ENCODE measurements at places on chromosomes 1 and 21.

DNA sequence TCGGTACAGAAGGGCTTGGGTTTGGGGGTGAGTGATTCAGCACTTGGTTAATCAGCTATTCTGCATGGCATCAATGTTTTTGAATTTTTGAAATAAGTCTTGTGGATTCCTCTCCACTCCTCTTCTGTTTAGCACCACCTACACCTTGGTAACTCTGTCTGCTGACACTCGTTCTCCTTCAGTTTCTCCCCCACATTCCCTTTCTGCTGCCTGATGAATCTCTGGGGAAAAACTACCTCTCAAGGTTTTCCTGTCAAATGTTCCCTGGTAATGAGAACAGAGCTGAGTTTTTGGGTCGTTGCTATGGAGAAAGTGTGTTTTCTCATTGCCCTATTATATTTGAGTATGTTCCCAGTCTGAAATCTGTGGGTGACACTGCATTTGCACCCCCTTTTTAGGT, 108.2 kb downstream of the GABPA start:
- no peak for DNase-seq

DNA sequence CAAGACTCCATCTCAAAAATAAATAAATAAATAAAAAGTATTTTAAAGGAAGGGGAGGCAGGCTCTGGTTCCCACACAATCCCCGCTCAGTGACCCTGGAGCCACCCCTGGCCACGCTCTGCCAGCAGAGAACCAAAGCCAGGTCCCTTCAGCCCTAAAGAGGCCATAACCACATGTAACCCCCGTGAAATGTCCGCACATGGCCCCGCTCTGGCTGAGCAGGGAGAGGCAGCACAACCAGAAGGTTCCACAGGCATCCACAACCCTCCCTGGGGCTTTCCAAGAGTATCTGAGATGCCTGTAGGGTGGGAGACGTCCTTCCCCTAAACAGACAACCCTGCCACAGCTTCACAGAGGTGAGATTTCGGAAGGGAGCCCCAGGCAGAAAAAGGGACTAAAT, 1.4 kb upstream of the ARF1 start:
- DNase-seq, result no peak

DNA sequence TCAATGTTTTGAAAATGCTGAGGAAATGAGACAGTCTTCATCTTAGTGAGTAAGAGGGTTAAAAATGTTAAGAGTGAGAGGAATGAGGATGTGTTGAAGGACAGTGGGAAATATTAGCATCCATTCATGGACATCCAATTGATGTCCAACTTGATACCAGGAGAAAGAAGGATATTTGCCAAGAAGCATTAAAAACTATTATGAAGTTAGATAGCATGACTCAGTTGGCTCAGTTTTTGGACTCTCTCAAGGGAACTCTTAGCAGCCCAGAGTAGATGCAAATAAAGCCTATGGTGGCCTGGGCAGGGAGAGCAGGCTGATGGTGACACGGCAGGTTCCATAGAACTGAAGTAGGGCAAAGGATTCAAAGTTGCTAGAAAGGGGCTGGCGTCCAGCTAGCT, 171.0 kb downstream of the ZZZ3 start:
- DNase-seq, result no peak

DNA sequence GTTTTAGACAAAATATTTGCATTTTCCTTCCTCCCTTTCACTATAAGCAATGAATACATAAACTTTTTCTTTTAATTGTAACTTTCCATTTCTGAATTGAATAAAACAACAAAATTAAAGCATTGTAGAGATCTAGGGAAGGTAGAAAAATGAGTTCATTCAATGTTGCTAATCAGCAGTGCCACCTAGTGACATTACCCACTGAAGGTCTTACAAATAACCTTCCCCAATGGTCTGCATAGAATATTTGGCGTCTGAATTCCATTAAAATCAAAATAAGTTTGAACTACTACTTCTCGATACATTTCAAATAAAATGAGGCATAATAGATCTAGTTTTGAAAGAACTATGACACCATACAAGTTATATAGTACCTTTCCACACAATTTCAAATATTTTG, 19.6 kb downstream of the FH start:
- peak; percentile 26 for DNase-seq

DNA sequence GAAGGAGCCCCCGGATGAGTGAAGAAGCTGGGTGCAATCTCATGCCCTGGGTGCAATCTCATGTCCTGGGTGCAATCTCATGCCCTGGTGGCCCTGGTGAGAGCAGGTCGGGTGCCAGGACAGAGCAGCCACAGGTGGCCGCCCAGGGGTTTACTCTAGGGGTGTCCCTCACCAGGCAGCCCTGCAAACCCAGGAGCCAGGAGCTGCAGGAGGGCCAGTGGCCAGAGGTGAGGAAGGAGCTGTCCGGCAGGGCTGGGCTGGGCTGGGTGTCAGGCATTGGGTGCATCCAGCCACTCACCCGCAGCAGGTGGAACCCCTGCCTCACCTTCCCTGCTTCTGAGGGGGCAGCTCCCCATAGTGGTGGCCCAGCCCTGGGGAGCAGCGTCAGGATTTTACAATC, 79.2 kb downstream of the PRDM16 start:
- DNase-seq, result no peak

- no peak for DNase-seq
Observed at GRCh38 chr1:103900005-103900404, 150.3 kb downstream of the AMY1C start.

DNA sequence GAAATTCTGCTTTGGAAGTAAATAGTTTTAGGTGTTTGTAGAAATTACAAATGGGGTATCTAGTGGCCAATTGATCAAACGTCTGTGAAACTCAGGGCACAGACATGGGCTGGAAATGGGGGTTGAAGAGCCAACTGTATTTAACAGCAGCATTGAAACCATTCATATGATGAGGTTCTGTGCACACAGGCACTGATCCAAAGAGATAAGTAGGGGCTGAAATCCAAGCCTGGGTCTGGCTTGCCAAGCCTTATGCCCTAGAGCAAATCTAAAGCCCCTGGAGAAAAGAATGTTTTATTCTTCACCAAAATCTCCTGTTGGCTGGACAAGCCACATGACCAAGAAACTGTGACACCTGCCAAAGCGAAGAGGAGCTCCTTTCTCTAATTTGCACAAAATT, 67.6 kb upstream of the ST6GALNAC5 start:
- no peak for DNase-seq

DNA sequence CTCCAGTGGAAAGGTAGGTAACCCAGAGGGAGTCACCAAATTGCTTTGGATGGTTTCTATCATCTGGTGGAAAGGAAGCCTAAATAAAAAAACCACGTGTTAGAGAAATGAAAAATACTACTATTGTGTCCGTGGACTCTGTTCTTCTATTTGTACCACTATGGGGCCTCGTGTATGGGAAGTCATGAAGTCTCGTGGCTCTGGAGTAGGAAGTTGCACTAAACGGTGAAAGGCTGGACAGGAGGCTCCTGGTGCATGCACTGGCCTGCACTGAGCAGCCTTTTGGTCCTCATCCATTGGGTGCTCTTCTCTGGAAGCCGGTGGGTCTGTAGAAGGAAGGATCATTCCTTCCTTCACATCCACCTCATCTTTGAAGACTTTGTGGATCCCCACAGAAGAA, 17.0 kb downstream of the F3 start:
- no peak for DNase-seq

- DNase-seq, result no peak
Observed at GRCh38 chr1:33296082-33296458, 24.8 kb downstream of the A3GALT2 start.

DNA sequence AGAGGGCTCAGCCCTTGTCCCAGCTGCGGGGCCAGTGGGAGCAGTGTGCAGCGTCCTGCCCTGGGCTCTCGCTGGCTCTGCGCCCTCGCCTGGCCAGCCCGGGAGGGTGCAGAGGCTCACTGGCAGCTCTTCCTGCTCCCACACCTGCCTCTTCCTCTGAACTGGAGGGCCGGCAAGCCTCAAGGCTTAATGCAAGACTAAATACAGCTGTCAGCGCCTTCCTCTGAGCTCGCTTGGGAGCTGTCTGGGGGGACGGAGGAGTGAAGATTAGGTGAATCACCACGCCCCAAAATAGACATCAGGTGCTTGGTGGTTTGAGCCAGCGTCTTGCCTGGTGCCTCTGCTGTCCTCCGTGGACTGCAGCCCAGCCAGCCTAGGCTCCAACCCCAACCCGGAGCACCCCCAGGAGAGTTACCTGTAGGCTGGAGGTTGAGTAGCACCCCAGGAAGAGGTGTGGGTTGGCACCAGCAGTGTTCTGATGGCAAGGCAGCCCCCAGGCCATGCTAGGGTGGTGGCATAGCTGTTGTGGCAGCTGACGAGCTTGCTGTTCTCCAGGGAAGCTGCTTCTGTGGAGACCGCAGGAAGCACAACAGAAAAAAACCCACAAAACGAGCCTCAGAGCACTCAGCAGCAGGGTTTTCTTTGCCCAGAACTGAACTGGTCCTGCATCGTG, 36.9 kb downstream of the UMODL1 start:
- DNase-seq, result peak; percentile 82

DNA sequence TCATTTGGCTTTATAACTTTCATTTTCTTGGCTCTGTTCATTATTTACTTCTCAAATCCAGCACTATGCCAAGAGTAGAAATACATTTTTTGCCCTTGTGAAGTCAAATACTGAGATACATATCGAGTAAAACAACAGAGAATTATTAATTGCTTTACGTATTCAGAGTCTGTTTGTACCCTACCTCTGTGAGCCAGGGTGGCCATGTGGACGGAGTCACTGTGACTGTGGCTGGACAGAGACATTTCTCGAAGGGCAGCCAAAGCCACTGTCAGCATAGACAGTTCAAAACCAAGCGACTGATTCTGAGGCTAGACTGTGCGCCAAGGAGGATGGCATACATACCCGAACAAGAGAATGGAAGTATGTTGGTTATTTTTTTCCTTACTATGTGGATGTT, 391.0 kb upstream of the PROX1 start:
- no peak for DNase-seq
